NCI-H526 (cell line): ENCODE measurements at places on chromosomes 1 and 21.

DNA sequence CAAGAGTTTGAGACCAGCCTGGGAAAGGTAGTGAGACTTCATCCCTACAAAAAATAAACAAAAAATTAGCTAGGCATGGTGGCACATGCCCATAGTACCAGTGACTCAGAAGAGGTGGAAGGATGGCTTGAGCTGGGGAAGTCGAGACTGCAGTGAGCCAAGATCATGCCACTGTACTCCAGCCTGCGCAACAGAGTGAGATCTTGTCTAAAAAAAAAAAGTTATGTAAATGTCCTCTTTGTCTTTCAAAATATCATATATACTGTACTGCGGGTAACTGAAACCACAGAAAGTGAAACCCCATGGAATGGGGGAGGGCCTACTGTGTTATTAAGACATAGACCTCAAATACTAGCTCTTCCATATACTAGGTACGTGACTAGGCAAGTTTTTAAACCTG is 20.8 kb downstream of the ACADM start:
- no peak for DNase-seq

- no peak for DNase-seq
Observed at GRCh38 chr1:164704954-164705353, 146.0 kb downstream of the PBX1 start.

DNA sequence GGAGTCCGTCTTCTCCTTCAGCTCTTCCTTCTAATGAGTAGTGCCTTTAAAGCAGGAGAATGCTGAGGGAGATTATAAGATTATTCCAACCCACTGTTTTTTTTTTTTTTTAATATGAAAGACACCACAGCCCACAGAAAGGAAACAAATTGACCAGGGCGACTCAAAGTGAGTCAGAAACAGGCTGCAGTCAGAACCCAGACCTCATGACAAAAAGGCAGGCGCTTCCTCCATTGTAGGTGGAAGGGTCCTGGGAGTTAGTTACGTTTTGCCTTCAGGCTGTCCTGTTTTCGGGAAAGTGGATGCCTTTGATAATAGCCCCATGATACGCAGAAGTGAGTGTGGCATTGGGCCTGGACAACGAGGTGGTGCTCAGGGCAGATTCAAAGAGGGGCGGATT is 21.0 kb downstream of the PLXNA2 start:
- DNase-seq, result no peak

DNA sequence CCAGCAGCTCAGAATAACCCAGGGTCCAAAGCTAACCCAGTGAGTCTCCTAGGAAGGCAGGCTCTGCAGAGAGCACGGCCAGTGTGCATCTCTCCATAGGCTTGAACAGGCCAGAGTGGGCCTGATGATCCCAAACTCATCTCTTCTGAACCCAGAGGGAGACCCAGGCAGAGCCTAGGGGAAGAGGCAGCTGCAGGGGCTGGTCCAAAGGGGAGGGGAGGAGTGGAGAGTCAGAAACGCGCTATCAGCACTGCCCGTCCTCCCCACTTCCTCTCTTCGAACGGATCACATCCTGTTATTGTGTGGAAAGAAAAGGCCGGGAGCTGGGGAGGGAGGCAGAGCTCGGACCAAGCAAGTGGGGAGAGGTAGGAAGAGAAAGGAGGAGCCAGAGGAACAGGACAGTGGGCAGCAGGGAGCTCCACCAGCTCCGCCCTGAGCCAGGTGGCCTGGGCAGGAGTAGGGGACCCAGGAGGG is 20.2 kb downstream of the TAL1 start:
- no peak for DNase-seq

DNA sequence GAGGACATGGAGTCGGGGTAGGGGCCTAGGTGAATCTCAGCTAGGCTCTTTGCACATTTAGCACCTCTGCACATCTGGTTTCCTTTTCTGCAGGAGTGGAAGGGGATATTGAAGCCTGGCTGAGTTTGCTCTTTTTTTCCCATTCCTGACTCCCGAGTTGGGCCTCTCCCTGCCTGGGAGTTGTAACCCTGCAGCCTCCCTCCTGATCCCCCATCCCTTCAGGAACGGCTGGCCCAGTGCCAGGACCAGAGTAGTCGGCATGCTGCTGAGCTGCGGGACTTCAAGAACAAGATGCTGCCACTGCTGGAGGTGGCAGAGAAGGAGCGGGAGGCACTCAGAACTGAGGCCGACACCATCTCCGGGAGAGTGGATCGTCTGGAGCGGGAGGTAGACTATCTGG is 836 bp downstream of the OLFML3 start:
- DNase-seq, result no peak
